Type B pancreatic cell (in vitro differentiated cells): ENCODE measurements at places on chromosomes 16 and 17. TPM values are rescaled to one million over a fixed set of nuclear protein-coding genes. Genes with fewer than 3 reads are reported as not detected.

- DNase-seq = no peak
These were observed 110.9 kb upstream of the NUDT7 start for GRCh38 chr16:77611386-77611785.

DNA sequence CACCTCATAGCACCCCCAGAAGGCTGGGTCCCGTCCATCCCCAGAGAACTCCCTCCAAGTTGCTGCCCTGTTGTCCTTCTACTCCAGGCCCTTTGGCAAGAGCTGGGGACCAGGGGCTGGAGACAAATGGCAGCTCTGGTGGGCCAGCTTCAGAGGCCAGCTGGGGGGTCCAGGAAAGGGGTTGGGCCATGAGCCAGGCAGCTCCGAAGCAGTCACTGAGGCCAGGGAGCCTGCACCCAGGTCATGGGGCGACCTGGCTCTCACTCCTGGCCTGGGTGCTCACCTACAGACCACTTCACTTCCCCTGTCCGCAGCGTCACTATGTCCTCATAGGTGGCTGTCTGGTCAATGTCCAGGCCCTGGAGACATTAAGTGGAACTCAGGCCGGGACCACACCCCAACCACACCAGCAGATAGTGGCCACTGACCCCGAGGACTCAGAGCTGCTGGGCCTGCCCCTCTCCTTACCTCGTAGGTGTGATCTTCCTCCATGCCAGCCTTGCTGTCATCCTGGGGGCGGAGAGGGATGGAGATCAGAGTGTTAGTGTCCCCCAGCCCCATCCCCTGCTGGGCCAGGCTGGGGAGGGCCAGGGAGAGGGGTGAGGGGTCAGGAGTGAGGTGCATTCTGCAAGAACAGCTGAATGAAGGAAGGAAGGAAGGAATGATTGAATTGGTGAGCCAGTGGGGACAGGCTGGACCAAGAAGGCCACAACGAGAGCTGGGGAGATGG is 3.0 kb downstream of the CD79B start:
- DNase-seq = no peak

The PPY gene
- 29.8 and 65.9 TPM in 2 replicates for total RNA-seq

DNA sequence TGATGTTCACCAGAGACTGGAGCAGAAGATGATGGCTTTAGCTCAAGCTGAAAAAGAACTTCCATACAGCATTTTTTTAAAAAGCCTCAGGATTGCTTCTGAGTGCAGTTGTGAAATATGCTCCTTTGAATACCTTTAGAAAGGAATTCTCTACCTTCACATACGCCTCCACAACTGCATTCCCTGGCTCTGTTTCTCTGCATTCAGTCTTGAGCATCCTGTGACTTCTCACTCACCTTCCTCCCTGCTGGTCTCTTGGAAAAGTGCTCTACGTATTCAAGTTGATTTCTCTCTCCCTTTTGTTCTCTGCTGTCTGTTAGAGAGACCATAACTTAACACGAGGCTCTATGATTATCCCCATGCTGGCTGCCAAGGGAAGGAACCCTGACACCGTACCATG is 34.5 kb downstream of the HS3ST2 start:
- DNase-seq = no peak

GRCh38 chr17:65041518-65041917 is 15.0 kb downstream of the GNA13 start:
- DNase-seq = no peak

The MEIOC gene
- total RNA-seq = 0.60 TPM in 1 of 2 replicates, not detected in the other

DNA sequence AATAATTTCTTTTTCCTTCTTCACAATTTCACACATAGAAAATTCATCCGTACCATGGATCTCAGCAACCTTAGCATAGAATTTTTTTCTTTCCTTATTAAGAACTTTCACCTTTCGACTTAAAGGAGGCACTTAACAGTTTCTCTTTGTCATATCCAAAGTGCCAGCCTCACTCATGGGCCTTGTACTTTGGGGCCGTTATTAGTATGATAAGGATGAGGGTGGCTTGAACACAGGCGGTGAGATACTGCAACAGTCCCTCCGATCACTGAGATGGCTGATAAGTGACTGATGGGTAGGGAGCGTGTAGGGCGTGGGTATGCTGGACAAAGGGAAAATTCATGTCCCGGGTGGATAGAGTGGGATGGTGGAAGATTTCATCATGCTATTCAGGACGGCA is 85.3 kb downstream of the OR1D5 start:
- no peak for DNase-seq

The TBC1D10B gene
- total RNA-seq = 46.8 and 50.0 TPM in 2 replicates

DNA sequence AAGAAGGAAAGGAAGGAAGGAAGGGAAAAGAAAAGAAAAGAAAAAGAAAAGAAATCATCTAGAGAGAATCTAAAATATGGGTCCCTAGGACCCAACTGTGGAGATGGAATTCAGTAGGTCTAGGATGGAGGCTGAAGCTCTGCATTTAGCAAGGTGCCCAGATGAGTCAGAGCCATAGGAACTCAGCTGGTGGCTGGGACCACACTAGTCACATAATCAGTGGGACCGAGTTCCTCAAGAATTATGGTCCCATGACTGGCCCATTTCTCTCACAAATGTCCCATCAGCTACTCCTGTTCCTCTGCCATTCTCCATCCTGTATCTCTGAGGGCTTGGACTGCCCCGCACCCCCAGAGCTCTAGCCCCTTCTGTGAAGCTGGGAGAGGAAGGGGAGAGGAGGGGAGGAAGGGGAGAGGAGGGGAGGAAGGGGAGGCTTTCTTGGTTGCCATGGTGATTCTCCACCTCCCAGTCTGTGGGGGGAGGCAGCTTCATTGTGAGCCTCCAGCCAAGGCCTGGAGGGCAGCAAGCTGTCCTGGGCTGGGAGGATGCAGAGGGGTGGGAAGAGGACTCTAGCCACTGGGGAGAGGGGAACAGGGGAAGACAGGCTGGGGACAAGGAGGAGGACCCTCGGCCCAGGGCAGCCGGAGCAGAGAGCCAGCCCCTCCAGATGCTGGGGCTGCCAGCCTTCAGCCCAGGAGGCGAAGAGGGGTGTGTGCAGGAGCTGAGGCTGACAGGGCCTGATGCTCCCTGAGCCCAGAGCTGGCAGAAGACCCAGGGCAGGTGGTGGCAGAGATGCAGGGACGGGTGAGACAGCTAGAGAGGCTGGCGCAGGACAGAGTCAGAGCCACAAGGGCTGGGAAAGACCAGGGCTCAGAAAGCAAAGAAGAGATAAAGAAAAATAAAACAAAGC is 37.8 kb upstream of the LHX1 start:
- DNase-seq = no peak

DNA sequence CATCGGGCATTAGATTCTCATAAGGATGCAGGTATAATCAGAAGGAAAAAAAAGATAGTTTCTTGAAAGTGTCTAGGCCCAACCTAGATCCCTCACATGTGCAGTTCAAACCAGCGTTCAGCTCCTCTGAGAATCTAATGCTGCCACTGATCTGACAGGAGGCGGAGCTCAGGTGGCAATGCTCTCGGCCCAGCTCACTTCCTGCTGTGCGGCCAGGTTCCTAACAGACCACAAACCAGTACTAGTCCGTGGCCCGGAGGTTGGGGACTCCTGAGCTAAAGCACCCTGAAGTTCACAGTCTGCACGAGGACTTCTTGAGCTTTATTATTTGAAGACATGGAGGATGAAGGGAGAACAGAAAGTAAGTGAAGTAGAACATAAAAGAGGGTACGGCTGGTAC is 16.8 kb downstream of the SMCR8 start:
- no peak for DNase-seq

- no peak for DNase-seq
These were observed 7.5 kb downstream of the NPTX1 start for GRCh38 chr17:80468781-80469493.

GRCh38 chr17:45722161-45722560 is 62.0 kb upstream of the CRHR1 start:
- no peak for DNase-seq

The RAB37 gene
- total RNA-seq = 3.4 and 4.2 TPM in 2 replicates
